ENCODE measurements at places on chromosomes 6 and 20. TPM values are rescaled to one million over a fixed set of nuclear protein-coding genes. Genes with fewer than 3 reads are reported as not detected.

GRCh38 chr6:127972815-127973214 is 72.0 kb upstream of the THEMIS start:
- peaks cover 33% of the 10 kb centered on the region for H3K36me3 ChIP-seq
- DNase-seq: no peak
- H3K4me3 ChIP-seq: no peak overlapping the region
- H3K27ac ChIP-seq: no peak overlapping the region
- H3K27me3 ChIP-seq: no peaks in the 10 kb centered on the region
- no peaks in the 10 kb centered on the region for H3K4me1 ChIP-seq

- peaks cover 19% of the 10 kb centered on the region for H3K4me1 ChIP-seq
- peaks cover 19% of the 10 kb centered on the region for H3K36me3 ChIP-seq
- no peaks in the 10 kb centered on the region for H3K27me3 ChIP-seq
- H3K27ac ChIP-seq: peak overlapping the region; percentile 77
- DNase-seq: no peak
Measured at GRCh38 chr20:62796699-62797491, 622 bp downstream of the MRGBP start.

GRCh38 chr6:157597461-157598312 is 216.7 kb downstream of the ZDHHC14 start:
- no peak overlapping the region for H3K27ac ChIP-seq
- DNase-seq: peak; percentile 75
- no peaks in the 10 kb centered on the region for H3K36me3 ChIP-seq
- H3K4me3 ChIP-seq: no peak overlapping the region
- H3K4me1 ChIP-seq: no peaks in the 10 kb centered on the region

DNA sequence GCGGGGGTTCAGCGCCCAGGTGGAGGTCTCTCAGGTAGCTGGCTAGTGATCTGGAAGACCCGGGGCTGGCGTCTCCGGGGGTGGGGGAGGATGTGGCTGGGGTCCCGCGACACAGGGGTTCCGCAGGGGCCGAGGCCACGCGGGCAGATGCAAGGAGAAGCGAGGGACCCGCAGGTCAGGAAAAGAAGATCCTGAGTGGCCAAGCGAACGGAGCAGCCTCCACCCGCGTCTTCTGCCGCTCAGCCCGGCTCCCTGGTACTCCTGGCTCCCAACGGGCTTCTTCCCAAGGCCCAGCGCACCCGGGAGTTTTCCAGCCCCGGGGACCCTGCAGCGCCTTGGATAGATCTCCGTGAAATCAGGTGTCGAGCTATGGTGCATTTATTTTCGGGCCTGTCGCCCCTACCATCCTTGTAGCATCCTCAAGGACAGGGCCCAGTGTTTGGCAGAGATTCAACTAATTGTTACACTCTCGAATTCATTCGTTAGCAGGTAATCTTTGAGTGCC is 682 bp upstream of the CHD6 start:
- H3K27me3 ChIP-seq: no peaks in the 10 kb centered on the region
- no peak for DNase-seq
- peaks cover 15% of the 10 kb centered on the region for H3K4me1 ChIP-seq
- H3K4me3 ChIP-seq: peak overlapping the region; percentile 72

GRCh38 chr6:169420912-169421543 is 167.4 kb upstream of the THBS2 start:
- H3K36me3 ChIP-seq: no peaks in the 10 kb centered on the region
- H3K4me3 ChIP-seq: no peak overlapping the region
- no peaks in the 10 kb centered on the region for H3K27me3 ChIP-seq
- no peak overlapping the region for H3K27ac ChIP-seq
- H3K4me1 ChIP-seq: no peaks in the 10 kb centered on the region
- DNase-seq: peak; percentile 50

DNA sequence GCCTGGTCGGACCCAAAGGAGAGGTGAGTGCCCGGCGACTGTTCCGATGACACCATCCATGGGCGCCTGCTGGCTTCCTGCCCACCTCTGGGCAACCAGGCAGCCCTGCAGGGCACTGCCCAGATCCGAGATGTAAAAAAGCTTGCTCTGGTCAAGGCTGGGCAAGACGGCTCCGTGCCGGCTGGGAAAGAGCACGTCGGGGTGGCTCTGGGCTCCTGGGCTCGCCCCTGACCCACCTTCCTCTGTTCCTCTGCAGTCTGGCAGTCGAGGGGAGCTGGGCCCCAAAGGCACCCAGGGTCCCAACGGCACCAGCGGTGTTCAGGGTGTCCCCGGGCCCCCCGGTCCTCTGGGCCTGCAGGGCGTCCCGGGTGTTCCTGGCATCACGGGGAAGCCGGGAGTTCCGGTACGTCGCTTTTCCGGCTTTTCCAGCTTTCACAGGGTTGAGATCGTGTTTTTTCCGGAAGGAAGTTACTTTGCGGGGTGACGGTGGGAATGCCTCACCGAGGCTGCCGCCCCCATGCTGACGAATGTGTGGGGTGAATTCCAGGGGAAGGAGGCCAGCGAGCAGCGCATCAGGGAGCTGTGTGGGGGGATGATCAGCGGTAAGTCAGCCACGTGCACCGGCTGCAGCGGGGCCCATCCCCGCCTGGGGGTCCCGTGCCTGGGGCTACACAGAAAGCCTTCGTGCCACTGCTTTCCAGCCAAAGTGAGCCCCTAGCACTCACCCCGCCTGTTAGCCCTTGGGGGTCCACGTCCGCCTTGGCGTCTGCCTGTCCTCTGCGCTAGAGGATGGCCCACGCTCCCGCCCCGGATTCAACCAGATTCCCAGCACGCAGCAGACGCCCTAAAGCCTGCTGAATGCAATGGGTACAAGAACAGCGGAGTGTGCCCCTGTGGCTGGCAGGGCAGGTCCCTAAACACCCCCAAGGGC is 19.3 kb downstream of the COL9A3 start:
- peaks cover 26% of the 10 kb centered on the region for H3K4me1 ChIP-seq
- H3K27ac ChIP-seq: no peak overlapping the region
- DNase-seq: peak; percentile 20
- no peaks in the 10 kb centered on the region for H3K27me3 ChIP-seq
- no peak overlapping the region for H3K4me3 ChIP-seq
- H3K36me3 ChIP-seq: peaks cover 1% of the 10 kb centered on the region

DNA sequence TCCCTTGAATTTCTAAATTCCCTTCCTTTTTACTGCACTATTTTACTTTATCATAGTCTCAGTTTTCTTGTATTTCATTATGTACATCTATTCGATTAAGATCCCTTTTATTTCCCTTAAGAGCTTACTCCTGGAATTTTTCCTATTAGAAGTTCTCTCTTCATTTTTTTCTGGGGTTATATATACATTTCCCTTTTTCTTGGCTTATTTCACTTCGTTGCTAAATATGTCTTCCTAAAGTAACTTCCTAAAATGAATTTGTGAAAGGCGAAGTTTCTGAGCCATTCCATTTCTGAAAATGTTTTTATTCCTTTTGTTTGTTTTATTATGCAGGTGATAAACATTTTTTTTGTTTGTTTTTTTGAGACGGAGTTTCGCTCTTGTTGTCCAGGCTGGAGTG is 5.9 kb upstream of the CD109 start:
- H3K27ac ChIP-seq: no peak overlapping the region
- H3K36me3 ChIP-seq: no peaks in the 10 kb centered on the region
- no peak overlapping the region for H3K4me3 ChIP-seq
- no peaks in the 10 kb centered on the region for H3K4me1 ChIP-seq
- DNase-seq: no peak

Gene NKX2-2
- not detected for polyA plus RNA-seq

Gene TAF4
- 2.9 TPM for polyA plus RNA-seq

Gene ZSCAN23
- 2.0 TPM for polyA plus RNA-seq
